Pulmonary artery endothelial cell (primary cell): ENCODE measurements at places on chromosomes 2 and 18. TPM values are rescaled to one million over a fixed set of nuclear protein-coding genes. Genes with fewer than 3 reads are reported as not detected.

DNA sequence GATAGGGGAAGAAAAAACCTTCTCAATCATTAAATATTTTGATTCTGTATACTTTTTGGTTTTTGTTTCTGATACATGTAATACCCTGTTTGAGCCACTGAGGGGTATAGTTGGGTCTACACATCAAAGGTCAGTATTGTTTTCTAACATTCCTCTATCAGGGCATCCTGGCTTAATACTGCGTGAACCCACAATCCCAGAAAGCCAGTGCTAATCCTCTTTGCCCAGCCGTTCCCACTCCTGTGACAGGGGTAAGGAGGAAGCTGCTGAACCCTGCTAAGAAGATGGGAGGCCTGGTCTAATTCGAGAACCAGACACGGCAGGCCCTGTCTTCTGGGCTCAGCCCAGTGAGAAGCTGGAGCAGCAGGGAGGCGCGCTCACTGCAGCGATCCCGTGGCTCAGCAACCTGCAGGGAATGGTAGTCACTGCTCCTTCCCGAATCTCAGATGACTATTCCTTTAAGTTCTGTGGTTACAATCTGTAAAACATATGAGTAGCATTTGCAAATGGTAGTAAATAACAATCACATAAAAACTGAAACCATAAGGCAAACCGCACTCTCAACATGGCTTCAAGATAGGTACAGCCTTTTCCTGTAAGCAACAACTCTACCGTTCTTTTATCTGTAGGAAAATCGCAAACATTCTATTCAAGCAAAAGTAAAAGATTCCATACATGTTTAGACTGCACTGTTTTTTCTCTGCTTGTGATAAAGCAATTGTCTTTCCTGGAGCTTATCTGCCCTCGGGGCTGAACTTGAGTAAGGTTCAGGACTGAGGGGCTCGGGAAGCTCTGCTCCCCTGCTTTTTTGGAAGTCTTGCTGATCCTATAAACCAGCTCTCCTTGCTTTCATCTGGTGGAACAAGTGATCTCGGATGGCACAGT, 87.0 kb downstream of the EPB41L3 start:
- DNase-seq, result peak; percentile 20

Gene SERPINB4
- not detected in 2 replicates for total RNA-seq

Gene C1QL2
- total RNA-seq, result not detected in 2 replicates

GRCh38 chr2:104849618-104850141, 4.2 kb upstream of the POU3F3 start:
- no peak for DNase-seq

DNA sequence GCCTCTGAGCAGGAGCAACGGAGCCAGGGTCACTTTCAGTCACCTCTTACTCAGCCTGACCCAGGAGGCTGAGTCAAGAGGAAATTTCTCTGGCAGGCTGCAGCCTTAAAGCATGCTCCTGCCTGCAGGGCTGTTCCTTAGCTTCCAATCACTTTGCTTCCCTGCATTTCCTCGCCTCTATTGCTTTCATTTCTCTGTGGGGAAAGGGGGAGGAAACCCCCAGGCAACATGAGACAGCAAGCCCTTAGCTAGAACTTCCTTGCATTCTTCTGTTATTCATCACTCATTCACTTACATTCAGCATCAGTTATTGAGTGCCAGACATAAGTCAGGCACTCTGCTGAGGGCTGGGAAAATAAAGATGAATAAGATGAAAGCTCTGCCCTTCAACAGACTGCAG, 13.0 kb downstream of the XDH start:
- peak; percentile 57 for DNase-seq

DNA sequence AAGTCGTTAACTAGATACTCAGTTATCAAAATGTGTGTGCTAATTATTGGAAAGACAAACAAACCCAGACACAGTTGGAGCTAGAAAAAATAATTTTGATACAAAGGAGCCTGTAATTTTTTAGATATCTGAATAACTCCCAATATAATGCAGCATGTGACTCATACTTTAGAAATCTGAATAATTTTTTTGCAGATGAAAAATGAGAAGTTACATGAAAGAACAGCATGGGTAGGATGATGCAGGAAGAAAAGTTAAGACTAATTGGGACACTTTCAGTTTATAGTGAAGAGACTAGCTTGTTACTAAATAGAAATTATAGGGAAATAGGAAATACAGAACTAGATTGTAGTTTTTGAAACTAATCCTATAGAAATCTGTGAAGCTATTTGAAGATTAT, 945.8 kb downstream of the CBLN2 start:
- DNase-seq, result no peak

DNA sequence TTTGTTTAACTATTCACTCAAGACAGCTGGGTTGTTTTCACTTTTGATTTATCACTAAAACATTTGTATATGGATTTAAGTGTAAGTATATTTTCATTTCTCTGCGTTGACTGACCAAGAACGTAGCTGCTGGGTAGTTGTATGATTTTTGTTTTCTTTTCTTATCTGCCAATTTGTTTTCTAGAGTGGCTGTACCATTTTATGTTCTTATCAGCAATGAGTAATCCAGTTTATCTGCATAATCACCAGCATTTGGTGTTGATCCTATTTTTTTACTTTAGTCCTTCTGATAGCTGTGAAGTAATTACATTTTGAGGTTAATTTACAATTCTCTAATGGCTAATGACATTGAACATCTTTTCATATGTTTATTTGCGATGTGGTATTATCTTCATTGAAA, 1178.4 kb upstream of the TMEFF2 start:
- no peak for DNase-seq

Gene RND3
- total RNA-seq, result 68.9 and 76.4 TPM in 2 replicates

DNA sequence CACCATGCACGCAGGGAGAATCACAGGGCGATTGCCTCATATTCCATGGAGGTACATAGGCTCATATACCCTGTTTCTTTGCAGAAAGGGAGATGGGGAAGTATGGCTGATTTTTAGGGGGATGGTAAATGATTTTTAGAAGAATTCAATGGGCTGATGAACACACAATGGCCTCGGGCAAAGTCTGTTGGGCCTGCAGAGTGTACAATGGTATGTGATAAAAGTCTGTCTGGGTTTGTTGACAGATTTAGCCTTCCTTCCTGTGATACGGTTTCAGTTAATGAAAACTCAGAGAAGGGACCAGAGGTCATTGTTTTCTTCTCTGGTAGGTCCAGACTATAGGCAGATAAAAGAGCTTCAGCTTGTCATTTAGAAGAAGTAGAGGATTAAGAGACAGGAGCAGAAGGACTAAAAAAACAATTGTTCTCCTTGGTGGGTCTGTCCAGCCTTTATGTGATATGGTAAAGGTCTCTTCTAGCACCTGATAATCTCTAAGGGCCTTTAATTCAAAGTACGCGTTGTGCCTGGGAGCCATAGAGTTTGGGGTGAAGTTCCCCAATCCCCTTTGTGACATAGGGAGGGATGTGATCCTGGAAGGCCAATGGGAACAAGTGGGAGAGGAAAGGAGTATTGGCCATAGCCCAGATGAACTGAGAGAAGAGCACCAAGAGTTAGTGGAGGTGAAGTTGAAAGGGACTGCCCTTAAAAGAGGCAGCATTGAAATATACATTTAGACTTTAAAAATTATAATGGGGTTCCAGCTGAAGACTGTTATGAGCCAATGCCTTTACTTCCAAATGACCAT, 107.5 kb upstream of the SERPINE2 start:
- DNase-seq, result no peak

DNA sequence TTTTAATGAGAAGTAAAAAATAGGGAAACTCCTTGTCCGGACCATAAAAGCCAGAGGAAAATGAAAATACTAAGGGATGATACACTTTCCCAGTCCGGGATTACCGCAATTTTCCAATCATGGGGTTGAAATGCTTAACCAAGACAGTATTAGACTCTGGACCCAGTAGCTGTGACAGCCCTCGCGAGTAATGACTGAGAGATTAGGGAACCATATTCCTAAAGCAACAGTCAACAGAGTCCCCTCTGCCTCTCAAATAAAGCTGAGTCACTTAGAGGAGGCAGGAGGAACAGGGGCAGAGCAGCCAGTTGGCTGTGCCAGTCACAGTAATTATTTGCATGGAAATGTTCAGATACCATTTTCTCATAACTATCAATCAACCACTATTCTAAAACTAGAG, 34.8 kb downstream of the GPATCH11 start:
- no peak for DNase-seq

Gene RSAD2
- 0.63 and 0.66 TPM in 2 replicates for total RNA-seq

Gene C2orf15
- 0.07 and 0.28 TPM in 2 replicates for total RNA-seq

Gene ADD2
- 2.6 and 4.6 TPM in 2 replicates for total RNA-seq

Gene LYG1
- total RNA-seq, result 0.26 and 0.39 TPM in 2 replicates

DNA sequence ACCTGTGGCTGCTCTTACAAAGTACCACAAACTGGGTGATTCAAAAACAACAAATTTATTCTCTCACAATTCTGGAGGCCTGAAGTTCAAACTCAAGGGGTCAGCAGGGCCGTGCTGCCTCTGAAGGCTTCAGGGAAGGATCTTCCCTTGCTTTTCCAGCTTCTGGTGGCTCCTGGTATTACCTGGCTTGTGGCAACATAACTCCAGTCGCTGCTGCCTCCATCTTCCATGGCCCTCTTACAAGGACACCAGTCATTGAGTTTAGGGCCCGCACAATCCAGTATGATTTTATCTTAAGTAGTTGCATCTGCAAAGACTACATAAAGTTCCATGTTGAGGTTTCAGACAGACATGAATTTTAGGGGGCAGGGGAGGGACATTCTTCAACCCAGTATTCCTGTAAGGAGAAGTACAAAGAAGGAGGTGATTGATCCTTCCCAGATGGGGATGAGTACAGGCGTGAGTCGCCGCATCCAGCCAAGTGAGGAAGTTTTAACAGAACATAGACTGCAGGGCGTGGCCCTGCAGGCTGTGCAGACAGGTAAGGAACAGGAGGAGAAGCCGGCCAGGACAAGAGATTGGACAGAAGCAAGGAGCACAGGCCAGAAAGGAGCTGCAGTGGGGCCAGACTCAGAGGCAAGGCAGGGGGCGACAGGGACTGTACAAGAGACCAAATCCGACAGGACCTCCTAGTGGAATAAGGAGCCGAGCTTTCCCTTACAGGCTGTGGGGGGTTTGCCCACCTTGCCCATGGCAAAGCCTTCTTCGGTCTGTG, 44.4 kb upstream of the BZW1 start:
- no peak for DNase-seq

Gene MAP3K20
- 31.7 and 41.2 TPM in 2 replicates for total RNA-seq

Gene GTF2A1L
- total RNA-seq, result 0.59 and 0.74 TPM in 2 replicates

GRCh38 chr2:62339837-62340236, 143.9 kb downstream of the B3GNT2 start:
- DNase-seq, result no peak

Gene SOWAHC
- 2.6 and 6.4 TPM in 2 replicates for total RNA-seq

Gene GORASP2
- total RNA-seq, result 29.5 and 36.8 TPM in 2 replicates

DNA sequence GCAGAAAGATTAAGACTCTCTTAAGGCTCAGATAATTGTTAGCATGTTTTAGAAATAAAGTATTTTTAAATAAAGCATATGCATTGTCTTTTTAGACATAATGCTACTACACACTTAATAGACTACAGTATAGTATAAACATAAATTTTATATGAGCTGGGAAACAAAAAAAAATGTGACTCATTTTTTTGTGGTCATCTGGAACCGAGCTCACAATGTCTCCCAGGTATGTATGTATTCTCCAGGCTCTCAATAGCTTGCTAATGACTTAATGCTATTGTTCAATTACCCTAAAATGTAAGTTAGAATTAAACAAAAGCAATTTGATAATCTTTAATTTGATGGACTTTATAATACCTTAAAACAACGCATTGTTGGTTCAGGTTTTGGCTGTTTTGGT, 167.2 kb downstream of the NUP35 start:
- DNase-seq, result no peak

GRCh38 chr2:101064868-101065549, 62.9 kb downstream of the RPL31 start:
- peak; percentile 32 for DNase-seq

Gene FOXD4L1
- total RNA-seq, result 0.07 and 0.11 TPM in 2 replicates

- DNase-seq, result no peak
Measured at GRCh38 chr2:233691443-233692433, 952 bp upstream of the UGT1A6 start.

- DNase-seq, result peak; percentile 11
Measured at GRCh38 chr2:216918088-216918680, 58.3 kb upstream of the TNP1 start.

Gene STPG4
- total RNA-seq, result 0.11 TPM in 1 of 2 replicates, not detected in the other

- no peak for DNase-seq
Measured at GRCh38 chr18:24988253-24988840, 363.6 kb downstream of the ZNF521 start.
